Non-pigmented ciliary epithelial cell (primary cell): ENCODE measurements at places on chromosomes 5 and 9.

DNA sequence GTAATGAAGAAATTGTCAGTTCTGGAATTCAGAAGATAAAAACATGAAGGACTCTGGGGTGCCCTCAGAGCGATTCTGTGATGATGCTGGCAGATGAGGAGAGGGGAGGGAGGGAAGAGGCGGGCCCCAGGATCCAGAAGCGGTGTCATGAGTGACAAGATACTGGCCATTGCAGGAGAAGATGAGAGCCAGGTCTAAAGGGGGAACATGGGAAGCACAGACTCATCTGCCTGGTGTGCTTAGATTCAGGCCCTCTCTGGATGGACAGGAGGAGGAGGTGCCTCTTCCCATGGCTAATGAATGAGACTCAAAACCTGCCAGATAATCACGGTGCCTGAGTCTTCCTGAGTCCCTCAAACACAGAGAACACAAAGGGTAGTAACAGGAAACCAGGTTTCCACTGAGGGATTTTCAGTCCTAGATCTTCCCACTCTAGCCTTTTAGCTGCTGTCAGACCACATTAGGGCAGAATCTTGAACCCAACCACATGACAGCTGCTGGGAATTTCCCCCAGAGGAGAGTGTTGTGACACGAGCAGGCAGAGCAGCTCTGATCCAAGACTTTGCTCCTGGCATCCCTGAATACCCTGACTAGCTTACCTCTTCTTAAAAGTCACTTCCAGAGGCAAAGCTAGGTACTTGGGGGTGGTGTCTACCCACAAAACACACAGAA is 28.2 kb upstream of the HSPA9 start:
- no peak for DNase-seq

DNA sequence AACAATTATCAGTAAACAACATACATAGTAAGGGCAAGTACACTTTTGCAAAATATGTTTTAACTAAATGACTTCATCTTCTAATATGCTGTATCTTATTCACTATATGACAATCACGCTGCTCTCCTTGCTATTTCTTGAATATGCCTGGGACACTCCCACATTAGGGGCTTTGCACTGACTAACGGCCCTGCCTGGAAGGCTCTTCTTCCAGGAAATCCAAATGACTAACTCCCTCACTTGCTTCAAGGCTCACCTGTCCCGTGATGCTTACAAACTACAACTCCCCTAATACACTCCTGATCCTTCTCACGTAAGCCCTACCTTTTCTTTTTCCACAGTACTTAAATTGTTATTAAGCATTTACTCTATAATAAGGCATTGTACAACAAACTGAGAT is 10.6 kb downstream of the ERP44 start:
- DNase-seq = no peak

DNA sequence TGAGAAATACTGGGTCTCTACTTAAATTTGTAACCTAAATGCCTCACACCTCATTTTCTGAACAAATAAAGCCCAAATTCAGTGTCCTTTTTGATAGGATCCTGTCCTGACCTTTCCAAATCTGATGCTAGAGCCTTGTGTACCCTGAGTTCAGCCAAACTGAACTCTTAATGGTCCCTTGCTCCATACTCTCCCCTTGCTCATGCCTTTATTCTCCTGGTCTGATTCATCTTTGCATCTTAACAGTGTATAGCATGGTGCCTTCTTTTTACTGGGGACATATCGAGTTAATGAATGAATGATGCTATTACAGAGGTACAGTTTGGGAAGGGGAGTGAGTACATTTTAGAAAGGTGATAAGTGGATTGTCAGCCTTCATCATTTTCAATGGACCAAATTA is 9.2 kb downstream of the NSD1 start:
- no peak for DNase-seq

- DNase-seq = no peak
Observed at GRCh38 chr5:14767735-14768507, 103.4 kb downstream of the OTULIN start.

GRCh38 chr5:87898574-87898973 is 370.1 kb downstream of the TMEM161B start:
- no peak for DNase-seq

- no peak for DNase-seq
Observed at GRCh38 chr5:143063175-143063970, 293.2 kb downstream of the ARHGAP26 start.
